Activated effector memory CD4-positive, alpha-beta T cell treated with Interleukin-2 at 50 U/mL for 16 hours (primary cell): ENCODE measurements at places on chromosomes 2 and 18.

GRCh38 chr2:138390316-138390945, 111.1 kb upstream of the SPOPL start:
- no peak for DNase-seq

GRCh38 chr2:75896779-75897366, 186.2 kb upstream of the GCFC2 start:
- DNase-seq = no peak

DNA sequence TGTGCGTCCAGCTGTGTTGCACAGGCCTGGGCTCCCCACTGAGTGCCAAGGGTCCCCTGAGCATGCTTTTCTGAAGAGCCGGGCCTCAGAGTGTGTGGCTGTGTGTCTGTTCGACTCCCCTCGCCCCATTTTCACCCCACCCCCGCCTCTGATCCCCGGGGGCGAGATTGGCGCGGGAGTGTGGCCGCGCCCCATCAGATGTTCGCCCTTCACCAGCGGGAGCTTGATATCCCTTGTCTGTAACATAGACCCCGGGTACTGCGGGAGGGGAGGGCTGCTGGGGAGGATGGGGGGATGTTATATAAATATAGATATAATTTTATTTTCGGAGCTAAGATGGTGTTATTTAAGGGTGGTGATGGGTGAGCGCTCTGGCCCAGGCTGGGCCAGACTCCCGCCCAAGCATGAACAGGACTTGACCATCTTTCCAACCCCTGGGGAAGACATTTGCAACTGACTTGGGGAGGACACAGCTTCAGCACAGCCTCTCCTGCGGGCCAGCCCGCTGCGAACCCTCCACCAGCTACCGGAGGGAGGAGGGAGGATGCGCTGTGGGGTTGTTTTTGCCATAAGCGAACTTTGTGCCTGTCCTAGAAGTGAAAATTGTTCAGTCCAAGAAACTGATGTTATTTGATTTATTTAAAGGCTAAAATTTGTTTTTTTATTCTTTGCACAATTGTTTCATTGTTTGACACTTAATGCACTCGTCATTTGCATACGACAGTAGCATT, 1.5 kb downstream of the RHOB start:
- DNase-seq = no peak

- no peak for DNase-seq
These were observed 142.5 kb downstream of the PARD3B start for GRCh38 chr2:204687776-204688175.

DNA sequence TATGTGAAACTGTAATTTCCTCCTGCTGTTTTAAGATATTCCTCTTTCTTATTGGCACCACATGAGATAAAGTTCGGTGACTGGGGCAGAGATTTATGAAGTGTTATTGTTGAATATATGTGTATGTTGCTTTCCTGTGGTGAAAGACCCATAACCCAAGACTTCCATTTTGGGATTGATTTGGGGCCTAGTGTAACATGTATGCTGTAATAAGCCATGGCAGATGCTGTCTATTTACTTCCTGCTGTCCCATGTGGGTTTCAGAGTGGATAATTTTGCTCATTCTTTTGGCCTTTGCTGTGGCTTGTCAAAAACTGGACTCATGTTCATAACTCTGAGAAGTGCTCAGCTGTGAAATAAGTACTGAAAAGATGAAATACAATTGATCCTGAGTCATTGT, 10.8 kb upstream of the MYO1B start:
- no peak for DNase-seq

DNA sequence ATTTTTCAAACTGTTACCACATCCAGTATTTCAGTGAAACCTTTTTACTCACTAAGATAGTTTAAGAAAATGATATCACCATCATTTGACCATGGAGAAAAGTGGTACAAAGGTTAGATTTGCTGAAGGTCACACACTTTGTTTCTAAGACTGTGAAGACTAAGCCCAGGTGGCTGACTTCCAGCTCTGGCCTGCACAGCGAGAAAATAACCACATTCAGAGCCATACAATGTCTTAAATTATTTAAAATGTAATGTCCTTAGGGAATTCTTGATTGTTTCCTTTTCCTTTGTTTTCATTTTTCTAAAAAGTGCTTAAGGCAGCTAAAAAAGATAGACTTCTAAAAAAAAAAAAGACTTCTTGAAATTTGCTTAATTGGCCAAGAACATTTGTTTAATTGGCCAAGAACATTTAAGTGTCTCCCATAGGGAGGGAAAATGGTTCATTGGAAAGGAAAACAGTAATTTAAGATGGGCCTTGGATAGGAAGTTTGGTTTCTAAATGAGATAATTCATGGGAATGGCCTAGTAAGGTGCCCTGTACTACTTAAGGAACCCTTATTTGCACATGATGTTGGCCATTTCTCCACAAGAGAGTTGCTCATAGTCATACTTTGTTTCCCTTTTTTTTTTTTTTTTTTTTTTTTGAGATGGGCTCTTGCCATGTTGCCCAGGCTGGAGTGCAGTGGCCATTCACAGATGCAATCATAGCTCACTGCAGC, 45.2 kb downstream of the CYP1B1 start:
- no peak for DNase-seq

DNA sequence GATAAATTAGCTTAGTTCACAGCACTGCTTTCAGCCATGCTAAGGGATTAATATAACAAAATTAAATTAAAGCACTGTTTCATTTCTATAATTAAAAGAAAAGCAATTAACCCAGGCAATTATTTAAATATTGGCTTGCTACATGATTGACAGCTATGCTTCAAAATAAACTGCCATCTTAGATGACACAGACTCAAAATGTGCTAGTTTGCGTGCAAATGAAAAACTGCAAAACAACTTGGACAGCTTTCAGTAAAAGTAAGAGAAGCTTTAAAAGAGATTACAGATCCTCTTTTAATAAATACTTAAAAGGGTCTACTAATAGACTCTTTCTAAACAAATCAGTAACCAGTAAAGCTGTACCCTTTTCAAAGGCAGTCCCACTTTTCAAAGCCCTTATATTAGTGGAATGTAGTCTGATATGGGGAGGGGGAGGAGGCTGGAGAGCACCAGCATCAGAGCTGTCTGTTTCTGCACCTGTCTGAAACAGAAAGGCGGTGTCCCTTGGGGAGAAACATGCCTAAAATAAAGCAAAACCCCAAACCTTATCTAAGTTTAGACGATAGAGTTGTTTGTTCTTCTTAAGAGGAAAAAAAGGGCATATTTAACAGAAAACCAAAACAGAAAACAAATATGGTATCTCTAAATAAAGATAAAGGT, 20.8 kb downstream of the EIF2AK3 start:
- no peak for DNase-seq

- DNase-seq = no peak
These were observed 174.8 kb downstream of the HDAC4 start for GRCh38 chr2:239225871-239226561.

GRCh38 chr18:67733088-67733487, 216.6 kb upstream of the DSEL start:
- DNase-seq = no peak

DNA sequence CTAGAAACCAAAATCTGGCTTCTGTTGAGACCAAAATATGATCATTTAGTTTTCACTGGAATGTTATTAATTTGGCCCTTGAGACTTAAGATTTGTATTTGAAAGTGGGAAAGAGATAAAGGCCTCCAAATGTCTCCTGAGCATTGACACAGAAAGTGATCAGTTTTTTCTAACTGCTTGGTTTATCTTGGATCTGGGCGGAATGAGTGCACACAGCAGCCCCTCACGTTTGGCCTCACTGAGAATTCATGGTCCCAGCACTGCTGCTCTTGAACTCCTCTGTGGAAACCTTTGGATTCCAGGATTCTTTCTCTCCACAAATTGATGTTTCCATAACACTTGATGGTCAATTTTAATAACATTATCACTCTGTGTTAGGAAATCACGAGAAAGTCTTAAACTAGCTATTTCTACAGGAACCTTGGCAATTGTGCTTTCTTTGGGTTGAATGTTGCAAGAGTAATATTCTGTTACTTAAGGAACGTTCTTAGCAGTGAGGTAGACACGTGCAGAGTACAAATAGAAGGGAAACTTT, 180.3 kb upstream of the BCL2L11 start:
- no peak for DNase-seq

DNA sequence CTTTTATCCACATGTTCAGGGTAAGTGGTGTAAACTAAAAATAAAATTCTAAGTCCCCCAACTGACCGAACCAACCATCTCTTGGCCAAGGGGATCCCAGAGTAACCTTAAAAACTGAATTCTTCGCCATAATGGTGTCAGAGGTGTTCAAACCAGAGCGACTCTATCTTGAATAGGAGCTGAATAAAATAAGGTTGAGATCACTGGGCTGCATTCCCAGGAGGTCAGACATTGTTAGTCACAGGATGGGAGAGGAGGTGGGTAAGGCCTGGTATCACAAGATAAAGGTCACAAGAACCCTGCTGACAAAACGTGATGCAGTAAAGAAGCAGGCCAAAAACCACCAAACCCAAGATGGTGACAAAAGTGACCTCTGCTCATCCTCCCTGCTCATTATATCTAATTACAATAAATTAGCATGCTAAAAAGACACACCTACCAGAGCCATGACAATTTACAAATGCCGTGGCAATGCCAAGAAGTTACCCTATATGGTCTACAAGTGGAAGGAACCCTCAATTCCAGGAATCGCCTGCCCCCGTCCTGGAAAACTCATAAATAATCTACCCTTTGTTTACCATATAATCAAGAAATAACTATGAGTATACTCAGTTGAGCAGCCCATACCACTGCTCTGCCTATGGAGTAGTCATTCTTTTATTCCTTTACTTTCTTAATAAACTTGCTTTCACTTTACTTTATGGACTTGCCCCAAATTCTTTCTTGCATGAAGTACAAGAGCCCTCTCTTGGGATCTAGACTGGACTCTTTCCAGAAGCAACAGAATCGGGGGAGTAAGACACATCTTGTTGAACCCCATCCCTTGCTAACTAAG, 302.4 kb downstream of the STK39 start:
- no peak for DNase-seq

- DNase-seq = no peak
These were observed 177.2 kb downstream of the NEDD4L start for GRCh38 chr18:58221060-58221725.

GRCh38 chr2:118554616-118555015, 292.8 kb downstream of the EN1 start:
- DNase-seq = no peak

DNA sequence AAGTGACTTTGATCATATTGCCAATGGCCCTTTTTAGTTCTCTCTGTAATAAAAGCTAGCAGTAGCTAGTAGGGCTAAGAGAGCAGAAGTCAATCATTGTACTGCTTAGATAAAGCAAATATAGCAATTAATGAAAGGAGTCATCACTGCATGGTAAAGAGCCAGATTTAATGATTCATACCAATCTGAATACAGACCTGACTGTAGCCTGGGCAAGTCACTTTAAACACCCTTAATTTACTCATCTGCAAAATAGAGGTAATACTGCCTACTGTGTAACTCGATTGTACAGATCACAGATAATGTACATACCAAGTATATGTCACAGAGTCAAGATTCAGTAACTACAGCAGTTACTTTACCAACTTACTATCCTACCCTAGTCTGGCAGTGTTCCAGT, 63.6 kb downstream of the ASXL2 start:
- DNase-seq = no peak

DNA sequence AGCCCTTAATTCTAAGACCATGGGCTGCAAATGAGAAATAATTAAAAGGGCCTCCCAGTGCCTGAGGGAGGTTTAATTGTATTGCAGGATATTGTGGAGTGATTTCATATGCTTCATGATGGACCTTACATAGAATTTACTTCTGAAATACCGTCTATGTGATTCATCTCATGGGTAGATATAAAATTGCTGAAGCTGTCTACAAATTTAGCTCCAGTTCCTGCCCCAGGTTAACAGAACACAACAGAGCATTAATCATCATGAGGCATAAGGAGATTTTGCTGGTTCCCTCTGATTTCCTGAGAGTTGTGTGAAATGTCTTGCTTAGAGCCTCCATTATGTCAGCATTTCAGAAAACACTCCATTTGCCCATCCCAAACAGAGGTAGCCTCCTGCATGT, 770 bp downstream of the UPP2 start:
- DNase-seq = no peak

- DNase-seq = no peak
These were observed 73.9 kb downstream of the SETBP1 start for GRCh38 chr18:44754567-44754966.

DNA sequence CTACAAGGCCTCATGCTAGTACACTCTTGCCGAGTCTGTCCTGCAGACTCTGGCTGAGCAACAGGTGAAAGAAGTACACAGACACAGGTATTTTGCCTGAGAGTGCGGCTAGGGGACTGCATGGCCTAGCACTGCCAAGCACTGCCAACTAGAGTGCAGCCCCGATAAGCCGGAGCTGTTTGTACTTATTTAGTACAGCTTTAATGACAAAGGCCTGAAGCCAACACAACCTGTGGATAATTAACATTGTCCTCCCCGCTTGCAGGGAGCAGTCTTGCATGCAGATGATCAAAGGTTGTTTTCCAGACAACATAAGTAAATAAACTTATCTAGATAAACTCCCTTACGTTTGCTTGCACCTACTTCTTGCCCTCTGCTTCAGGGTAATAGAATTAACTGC, 63.7 kb upstream of the MMADHC start:
- no peak for DNase-seq

- no peak for DNase-seq
These were observed 26.5 kb upstream of the C2orf74 start for GRCh38 chr2:61135510-61135909.

GRCh38 chr2:113124181-113124961, 3.0 kb upstream of the IL1RN start:
- no peak for DNase-seq

GRCh38 chr2:8414946-8415879, 266.6 kb upstream of the ID2 start:
- no peak for DNase-seq

- no peak for DNase-seq
These were observed 34.5 kb downstream of the STK39 start for GRCh38 chr2:168212866-168213265.

DNA sequence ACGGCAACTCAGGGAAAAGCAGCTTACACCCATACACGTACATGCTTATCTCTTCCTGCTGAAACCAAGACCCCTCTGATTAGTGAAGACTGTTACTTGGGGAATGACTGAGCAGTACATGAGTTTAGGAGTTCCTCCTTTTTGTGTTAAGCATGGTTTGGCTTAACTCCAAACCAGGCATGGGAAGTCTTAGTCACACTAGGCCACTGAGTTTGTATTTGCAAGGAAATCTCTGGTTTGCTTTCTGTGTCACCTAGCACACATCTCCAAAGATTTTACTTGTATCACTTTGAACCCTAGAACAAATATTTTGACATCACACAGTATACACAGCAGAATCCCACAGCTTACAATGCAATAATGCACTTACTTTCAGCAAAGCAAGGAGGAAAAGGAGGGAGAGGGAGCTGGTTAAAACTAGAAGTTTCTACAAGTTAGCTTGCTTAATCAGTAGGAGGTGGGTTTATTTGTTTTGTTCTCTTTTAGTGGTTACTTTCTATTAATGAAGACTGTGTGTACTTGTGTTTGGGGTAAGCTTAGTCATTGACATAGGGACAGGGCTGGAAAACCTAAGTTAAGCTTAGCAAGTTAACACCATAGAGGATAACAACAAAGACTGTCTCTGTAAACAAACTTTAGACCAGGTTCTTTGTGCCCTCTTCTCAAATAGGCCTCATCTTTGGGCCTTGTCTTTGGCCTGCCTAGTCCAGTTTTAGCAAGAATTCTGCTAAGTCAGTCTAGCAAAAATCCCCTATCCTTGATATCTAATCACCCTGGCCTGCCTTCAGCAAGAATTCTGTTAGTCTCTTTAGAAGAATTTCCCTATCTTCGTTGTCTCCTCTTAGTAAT, 219.4 kb downstream of the MREG start:
- no peak for DNase-seq

GRCh38 chr2:109638795-109639194, 24.6 kb downstream of the SOWAHC start:
- DNase-seq = no peak
